ENCODE measurements at places on chromosomes 11 and 22.

- DNase-seq: no peak
Measured at GRCh38 chr22:38774496-38775166, 18.8 kb upstream of the SUN2 start.

- DNase-seq: no peak
Measured at GRCh38 chr11:57772562-57772961, 11.0 kb downstream of the CTNND1 start.

- no peak for DNase-seq
Measured at GRCh38 chr11:35104655-35105054, 34.3 kb upstream of the CD44 start.

DNA sequence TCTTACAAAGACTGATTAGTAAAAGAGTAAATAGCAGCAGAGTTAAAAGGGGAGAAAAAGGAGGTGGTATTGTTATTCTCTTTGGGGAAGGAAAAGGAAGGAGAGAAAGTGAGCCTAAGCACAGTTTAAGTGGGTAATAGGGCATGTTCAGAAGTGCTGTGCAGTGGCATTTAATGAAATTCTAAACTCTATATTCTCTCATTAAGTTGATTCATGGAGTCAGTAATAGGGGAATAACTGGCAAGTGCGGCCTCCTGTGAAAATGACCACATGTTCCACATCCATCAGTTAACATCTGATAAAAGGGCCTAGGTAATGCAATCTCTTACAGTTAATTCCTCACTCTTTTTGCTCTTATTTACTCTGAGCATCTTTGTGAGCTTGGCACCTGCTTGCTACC, 516.7 kb downstream of the JRKL start:
- DNase-seq: no peak

DNA sequence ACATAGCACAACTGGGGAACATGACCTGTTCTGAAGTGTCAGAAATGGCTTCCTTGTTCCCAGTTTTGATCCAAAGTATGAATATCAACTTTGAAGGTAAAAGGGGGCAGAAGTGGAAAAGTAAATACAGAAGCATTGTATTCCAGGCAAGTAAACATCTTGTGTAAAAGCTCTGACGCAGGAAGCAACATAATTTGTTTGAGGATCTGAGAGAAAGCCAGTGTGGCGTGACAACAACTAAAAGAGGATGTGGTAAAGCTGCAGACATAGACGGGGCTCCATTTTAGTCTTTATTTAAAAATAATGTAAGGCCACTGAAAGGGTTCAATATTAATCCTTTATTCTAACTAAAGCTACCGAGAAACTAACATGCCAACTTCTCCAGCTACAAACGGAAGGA, 310.2 kb downstream of the DLG2 start:
- DNase-seq: no peak

All from ACHN (cell line).